ENCODE measurements at places on chromosomes 7 and 10. TPM values are rescaled to one million over a fixed set of nuclear protein-coding genes. Genes with fewer than 3 reads are reported as not detected.

Gene PON3
- total RNA-seq, result not detected

Gene CDHR1
- 1.7 TPM for total RNA-seq

Gene LGI1
- not detected for total RNA-seq

Gene WEE2
- not detected for total RNA-seq

DNA sequence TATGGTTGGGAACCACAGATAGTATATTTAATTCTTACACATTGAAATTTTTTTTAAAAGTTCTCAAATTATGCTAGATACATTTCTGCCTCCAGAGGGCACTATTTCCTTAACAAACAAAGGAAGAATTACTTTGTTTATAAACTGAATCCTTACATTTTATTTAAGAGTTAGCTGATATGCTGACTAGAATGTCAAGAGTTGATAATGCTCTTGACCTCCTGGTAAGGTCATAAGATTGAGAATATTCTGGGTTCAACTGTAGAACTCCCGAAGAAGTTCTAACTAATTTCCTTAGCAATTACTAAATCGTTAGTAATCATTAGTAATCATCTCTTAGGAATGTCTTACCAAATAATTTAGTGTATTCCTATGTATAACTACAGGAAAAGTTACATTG lies 95.3 kb upstream of the CYP26C1 start:
- no peak overlapping the region for H3K4me3 ChIP-seq
- no peaks in the 10 kb centered on the region for H3K4me1 ChIP-seq
- H3K27me3 ChIP-seq, result no peaks in the 10 kb centered on the region

DNA sequence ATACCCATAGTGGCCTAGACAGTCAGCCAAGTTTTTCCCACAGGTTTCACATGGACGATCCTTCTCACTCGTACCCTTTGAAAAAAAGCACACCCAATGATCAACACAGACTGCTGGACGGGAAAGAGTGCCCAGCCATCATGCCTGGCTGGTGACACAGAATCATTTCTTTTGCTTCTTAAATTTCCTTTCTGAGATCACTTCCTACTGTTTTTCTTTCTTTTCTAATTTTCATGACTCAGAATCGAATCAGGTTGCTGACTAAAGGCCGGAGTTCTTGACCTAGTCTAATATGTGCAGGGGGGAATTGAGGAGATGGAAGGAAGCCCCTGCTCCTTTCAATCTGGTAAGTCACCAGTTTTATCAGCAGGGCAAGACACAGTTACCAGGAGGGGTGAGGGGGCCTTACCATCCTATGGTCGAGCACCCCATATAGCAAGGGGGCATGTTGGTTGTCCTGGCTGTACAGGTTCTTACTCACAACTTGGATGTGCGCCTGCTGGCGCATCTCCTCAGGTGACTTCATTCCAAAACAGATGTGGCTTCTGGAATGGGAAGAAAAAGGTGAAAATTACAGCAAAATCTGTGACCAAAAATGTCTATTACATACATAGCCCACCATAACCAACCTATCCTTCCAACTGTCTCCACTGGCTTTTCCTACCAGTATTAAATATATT lies 3.5 kb downstream of the POLR3A start:
- H3K4me3 ChIP-seq, result no peak overlapping the region
- peaks cover 16% of the 10 kb centered on the region for H3K4me1 ChIP-seq
- no peaks in the 10 kb centered on the region for H3K27me3 ChIP-seq
- peaks cover 28% of the 10 kb centered on the region for H3K36me3 ChIP-seq
- no peak for DNase-seq

- no peaks in the 10 kb centered on the region for H3K4me1 ChIP-seq
- no peak within 1 kb of the TSS for H3K4me3 ChIP-seq
- H3K27ac ChIP-seq, result no peak within 1 kb of the TSS
- H3K36me3 ChIP-seq, result no peaks in the 10 kb centered on the region
- peaks cover 36% of the 10 kb centered on the region for H3K27me3 ChIP-seq
Observed at GRCh38 chr7:148590471-148590870, at the start of gene C7orf33. Gene C7orf33, plus strand, starts transcription at chr7:148590766. Its CDS starts 160 bp downstream, at chr7:148590926.

GRCh38 chr10:52115823-52116222 lies 198.3 kb upstream of the DKK1 start:
- no peaks in the 10 kb centered on the region for H3K4me1 ChIP-seq
- H3K27me3 ChIP-seq, result no peaks in the 10 kb centered on the region
- H3K4me3 ChIP-seq, result no peak overlapping the region
- no peaks in the 10 kb centered on the region for H3K36me3 ChIP-seq

GRCh38 chr7:116152276-116152675 lies 58.1 kb upstream of the TES start:
- peaks cover 16% of the 10 kb centered on the region for H3K27me3 ChIP-seq
- no peak for DNase-seq
- no peak overlapping the region for H3K27ac ChIP-seq
- H3K36me3 ChIP-seq, result peaks cover 18% of the 10 kb centered on the region

GRCh38 chr10:35015843-35016408 lies 74.2 kb downstream of the CUL2 start:
- H3K4me3 ChIP-seq, result no peak overlapping the region
- DNase-seq, result no peak
- H3K27ac ChIP-seq, result no peak overlapping the region
- no peaks in the 10 kb centered on the region for H3K27me3 ChIP-seq
- H3K36me3 ChIP-seq, result peaks cover 10% of the 10 kb centered on the region
- no peaks in the 10 kb centered on the region for H3K4me1 ChIP-seq

All from activated naive CD8-positive, alpha-beta T cell treated with anti-CD3 and anti-CD28 coated beads, Interleukin-2, amount 10 ng/mL, durations not matched to agents 7 days and 5 days (primary cell).